Pancreas (tissue), 10 donors: ENCODE measurements at places on chromosomes 6 and 20. TPM values are rescaled to one million over a fixed set of nuclear protein-coding genes. Genes with fewer than 3 reads are reported as not detected.

Gene HLA-DQA1
- polyA plus RNA-seq: 1.2 TPM

Gene ANKS1A
- 6.1 TPM for polyA plus RNA-seq

Gene SYNCRIP
- polyA plus RNA-seq: 14.6 TPM

Gene OGFR
- 50.8 TPM for polyA plus RNA-seq

Gene CST5
- polyA plus RNA-seq: 0.46 TPM

Gene SUN5
- polyA plus RNA-seq: not detected

Gene BIRC7
- polyA plus RNA-seq: not detected

Gene BICRAL
- polyA plus RNA-seq: 2.9 TPM

Gene C20orf141
- 0.19 TPM for polyA plus RNA-seq

Gene CALHM4
- not detected for polyA plus RNA-seq

Gene BMP5
- 1.2 TPM for polyA plus RNA-seq

Gene DCDC2
- polyA plus RNA-seq: 13.1 TPM

Gene RSPO4
- 0.08 TPM for polyA plus RNA-seq

Gene IMPG1
- polyA plus RNA-seq: 0.08 TPM

Gene ANGPT4
- 0.34 TPM for polyA plus RNA-seq

Gene VSTM2L
- 10.1 TPM for polyA plus RNA-seq

Gene C4B
- 137 TPM for polyA plus RNA-seq
